ENCODE measurements at places on chromosomes 5 and 9.
A peak's percentile ranks its signal among the peaks of the same experiment; 100 is the strongest.

DNA sequence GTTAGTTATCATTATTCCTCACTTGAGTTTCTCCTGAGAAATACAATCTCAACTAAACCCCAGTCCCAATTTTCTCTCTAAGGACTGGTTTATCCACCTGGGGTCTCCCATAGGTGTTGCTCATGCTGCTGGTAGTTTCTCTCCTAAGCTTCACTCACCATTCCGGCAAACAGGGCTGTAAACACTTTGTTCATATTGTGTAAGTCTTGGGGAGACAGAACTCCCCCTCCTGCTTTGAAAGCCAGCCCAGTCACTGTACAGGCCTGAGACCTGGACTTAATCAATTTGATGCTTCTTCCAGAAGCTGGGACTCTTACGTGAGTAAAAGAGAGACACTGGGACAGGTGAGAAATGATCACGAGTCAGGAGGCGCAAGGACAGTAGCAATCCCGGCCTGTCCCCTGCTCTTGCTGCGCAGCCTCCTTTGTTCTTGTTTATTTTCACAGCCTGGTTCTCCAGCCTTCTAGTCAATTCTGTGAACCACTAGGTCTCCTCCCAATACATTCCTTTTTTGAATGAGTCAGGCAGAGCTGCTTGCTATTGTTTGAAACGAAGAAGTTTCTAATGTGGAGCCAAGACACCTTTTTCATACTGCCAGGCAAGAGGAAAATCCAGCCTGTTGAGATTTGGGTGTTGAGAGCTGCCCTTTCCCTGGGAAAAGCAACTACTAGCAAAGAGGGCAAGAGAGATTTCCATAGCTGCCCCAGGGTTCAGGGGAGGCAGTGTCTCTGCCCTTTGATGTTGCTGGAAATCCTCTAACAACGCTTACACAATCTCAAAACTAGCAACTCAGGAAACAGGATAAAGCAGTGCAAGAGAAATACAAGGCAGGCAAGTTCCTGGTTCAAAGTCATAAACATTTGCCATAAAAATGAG, 9.2 kb upstream of the SHROOM1 start:
- peak; percentile 46 for DNase-seq

DNA sequence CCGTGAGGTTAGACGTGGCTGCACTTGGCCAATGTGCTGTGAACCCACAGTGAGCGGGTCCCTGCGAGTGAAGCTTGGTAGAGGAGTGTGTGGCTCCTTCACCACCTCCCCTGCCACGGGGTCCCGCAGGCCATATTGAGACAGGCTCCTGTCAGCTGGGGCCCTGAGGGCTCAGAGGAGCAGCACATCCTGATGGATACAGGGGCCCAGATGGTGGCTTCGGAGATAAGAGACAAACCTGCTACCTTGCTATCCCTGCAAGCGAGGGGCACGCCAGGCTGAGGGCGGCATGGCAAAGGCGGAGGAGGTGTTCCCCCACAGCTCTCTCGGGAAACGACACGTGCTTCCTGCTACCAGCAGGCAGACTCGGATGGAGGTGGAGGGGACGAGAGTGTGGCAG, 33.1 kb downstream of the SLC6A3 start:
- no peak for DNase-seq

GRCh38 chr5:109630093-109630492, 59.6 kb upstream of the MAN2A1 start:
- peak; percentile 7 for DNase-seq

DNA sequence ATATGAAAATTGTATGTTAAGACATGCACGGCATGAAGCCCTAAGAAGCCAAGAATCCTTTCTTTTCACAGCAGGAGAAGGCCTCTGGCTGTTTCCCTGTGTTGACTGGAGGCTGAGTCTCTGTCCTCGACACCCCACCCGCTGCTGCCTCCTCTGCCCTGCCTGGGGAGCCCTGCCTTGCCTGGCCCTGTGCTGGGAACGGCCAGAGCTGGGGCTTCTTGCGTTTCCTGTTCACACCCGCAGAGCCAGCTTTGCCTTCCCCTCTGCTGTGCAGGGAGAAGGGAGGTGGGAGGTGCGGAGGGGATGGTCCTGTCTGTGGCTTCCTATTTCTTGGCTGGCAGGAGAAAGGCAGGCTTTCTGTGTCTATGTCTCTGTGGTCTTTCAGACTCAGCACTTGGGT, 6.9 kb upstream of the GMCL2 start:
- no peak for DNase-seq

DNA sequence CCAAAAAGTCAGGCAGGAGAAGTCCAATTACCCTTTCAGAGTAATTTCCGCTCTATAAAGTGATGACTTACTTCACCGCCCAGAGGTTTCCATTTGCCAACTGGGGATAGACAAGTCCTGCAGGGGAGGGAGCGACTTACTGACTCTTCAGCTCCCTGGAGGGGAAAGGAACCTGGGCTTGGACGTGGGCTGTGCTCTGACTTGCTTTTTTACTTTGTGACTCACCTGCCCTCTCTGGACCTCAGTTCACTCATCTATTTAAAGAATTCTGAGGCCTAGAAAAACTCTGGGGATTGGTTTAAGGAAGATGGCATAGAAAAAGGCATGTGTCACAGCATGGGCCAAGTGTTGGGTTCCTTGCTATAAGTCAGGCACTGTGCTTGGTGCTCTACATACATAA, 180.4 kb upstream of the TRIM32 start:
- peak; percentile 43 for DNase-seq

DNA sequence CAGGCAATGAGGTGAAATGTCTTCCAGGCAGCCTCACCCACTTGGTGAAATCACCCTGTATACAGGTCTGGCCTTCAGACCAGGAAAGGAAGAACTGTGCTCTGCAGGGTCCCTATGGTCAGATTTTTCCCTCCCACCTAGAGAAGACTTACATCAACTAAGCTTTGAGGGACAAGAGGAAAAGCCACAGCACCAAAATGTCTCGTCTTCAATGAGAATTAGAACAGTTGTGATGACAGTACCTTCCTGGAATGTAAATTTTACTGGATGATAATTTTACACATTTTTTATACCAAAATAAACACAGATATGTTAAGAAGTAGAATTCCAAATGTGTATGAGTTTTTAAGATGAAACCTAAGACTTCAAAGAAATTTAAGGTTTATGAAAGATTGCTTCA, 283.9 kb downstream of the SPOCK1 start:
- DNase-seq, result peak; percentile 24

DNA sequence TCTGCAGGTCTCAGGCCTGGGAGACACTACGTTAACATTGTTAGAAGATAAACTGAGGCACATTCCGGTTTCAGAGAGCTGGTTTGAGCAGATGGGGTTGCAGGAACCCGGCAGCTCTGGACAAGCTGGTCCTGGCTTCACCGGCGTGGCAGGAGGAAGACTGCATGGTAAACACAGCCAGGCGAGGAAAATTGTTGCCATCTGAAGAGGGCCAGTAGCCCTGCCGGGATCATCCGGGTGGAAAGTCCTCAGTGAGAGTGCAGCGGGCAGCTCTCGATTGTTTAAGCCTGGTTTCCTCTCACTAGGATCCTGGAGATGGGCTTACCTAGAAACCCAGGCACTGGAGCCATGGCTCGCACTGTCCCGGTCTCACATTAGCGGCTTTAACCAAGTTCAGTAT, 226.9 kb downstream of the IRX2 start:
- no peak for DNase-seq

- DNase-seq, result no peak
Measured at GRCh38 chr5:40680741-40681362, 1.1 kb downstream of the PTGER4 start.
